CD4-positive, alpha-beta T cell treated with Interleukin-2 at 100 ng/mL for 4 hours (primary cell): ENCODE measurements at places on chromosomes 2 and 18.

DNA sequence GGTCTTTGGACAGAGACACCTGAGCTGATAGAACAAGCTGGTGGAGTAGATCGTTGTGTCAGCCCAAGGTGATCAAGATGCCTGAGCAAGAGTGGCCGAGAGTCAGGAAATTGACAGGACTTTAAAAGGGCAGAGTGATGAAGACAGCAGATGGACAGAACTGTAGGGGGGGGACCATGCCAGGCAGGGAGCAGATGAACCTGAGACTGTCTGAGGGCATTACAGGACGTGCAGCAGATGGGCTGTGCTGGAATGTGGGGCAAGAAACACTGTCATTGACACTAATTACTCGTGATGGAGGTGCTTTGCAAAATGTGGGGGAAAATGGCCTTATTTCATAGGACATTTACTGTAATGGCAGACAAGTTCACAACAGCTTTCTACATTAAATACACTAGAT is 225.0 kb downstream of the THSD7B start:
- no peak for DNase-seq

- DNase-seq: no peak
Measured at GRCh38 chr18:6557057-6557769, 142.5 kb upstream of the L3MBTL4 start.

- DNase-seq: no peak
Measured at GRCh38 chr2:42032224-42032620, 15.6 kb upstream of the PKDCC start.

DNA sequence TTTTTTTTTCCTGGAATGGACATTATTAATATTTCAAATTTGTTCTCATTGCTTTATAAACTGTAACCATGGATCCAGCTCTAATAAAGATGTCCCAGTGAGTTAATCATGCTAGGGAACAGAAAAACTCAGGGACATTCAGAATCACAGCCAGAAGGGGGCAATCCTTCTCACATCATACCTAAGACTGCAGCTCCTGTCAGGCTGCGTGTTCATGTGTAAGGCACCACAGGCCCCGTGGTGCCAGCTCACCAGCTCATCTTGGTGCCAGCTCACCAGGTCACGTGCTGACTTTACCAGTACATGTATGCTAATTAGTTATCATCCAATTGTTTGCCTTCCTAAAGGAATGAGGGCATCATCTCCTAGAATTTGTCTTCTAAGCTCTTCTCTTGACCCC is 84.7 kb upstream of the NEDD4L start:
- DNase-seq: no peak

DNA sequence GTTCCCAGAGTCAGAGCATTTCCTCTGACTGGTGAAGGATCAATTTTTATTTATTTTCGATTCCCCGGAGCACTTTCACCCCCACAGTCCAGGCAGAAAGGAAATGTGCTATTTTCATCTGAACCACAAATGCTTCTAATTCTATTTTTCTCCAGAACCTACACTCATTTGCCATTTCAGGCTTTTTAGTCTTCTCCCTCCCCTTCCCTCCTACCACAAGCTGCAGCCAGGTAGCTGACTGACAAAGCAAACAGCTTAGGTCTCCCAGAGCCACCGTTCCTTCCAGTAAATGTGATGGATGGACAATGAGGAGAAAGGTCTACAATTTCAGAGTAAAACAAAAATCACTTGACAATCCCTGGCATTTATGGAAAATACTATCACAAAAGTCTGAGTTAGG is 76.9 kb downstream of the KLF7 start:
- DNase-seq: no peak

- no peak for DNase-seq
Measured at GRCh38 chr2:46075848-46076247, 221.4 kb upstream of the EPAS1 start.

GRCh38 chr2:149670086-149670485 is 82.5 kb upstream of the MMADHC start:
- no peak for DNase-seq

- no peak for DNase-seq
Measured at GRCh38 chr18:5625076-5625475, 81.3 kb upstream of the EPB41L3 start.

DNA sequence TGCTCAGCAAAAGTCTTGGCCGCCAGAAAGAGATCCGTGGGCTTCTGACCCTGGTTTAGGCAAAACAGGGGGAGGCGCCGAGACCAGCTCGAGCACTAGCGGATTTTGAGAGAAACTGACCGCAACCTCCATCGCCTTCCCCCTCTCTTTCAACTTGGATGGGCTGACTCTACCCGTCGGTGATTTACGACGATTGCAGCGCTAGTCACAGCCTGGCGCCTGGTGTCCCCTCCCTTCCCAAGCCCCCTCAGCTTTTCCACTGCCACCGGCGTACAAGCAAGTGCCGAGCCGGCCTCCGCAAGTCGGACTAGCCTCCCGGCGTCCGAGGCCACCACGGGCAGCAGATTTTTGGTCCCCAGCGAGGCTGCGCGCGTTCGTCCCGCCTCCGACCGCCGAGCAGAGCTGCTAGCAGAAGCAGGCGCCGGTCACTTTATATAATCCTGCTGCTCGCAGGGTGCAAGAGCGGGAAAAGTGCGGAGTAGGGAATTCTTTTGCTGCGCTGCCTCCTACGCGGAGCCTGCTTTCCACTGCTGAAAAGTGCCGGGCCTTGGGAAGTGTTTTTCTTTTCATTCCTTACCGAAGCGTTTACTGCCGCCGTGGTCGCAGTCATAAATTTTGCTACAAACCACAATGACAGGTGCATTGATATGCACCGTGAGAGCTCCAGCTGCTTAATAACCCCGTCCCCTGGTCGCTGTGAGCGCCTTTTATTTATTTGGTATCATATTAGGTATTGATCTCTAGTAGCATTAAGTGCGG is 7.7 kb downstream of the HOXD3 start:
- DNase-seq: no peak

DNA sequence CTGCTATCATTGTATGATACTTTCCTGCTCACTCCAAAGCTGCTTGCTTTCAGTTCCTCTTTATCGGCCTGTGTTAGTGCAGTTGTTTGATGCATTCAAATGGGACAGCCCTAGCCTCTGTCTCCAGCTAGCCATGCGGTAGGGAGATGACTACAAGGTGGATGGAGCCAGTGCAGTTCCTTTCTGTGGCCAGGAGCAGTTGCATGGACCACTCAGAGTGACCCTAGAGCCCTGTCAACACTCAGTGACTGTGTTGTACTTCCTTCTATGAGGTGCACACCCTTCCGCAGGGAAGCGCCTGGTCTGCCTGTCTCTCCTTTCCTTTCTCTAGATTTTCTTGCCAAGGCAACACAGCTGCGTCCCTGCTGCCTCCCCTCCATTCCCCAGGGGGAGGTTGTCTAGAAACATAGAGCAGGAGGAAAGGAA is 33.8 kb downstream of the KCNS3 start:
- no peak for DNase-seq
